Tibial artery (tissue), 4 donors: ENCODE measurements at places on chromosomes 3 and 15.

DNA sequence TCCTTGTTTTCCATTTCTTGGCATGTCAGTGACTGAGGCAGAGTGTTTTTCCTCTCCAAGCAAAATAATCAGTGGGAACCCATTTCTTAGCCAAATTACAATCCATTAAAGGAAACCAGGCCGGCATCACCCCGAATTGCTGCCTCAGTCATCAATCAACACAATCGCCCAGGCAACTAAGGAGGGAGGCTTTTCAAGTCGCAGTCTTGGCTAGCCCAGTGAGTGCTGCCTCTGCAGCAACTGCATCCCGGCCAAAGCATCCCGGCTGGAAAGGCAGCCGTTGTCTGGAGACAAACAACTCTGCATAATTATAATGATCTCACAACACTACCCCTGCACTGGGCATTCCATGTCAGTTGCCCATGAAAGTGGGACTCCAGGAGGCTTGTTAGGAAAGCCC lies 213.5 kb upstream of the PRICKLE2 start:
- no peak for DNase-seq

GRCh38 chr3:156728267-156728985 lies 54.0 kb downstream of the TIPARP start:
- no peak for DNase-seq

DNA sequence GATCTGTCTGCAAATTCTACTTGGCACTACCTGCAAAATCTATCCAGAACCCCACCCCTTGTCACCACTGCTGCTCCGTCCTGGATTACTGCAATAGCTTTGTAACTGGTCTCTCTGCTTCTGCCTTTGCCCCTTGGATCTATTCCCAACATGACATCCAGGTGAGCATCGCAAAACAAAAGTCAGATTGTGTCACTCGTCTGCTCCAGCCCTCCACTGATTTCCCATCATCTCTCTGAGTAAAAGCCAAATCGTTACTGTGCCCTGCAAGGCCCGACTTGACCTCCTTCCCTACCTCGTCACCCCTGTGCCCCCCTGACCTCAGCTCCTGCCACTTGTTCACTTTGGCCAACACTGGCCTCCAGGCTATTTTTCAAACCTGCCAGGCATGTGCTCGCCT lies 9.4 kb downstream of the SPTBN5 start:
- DNase-seq: no peak

DNA sequence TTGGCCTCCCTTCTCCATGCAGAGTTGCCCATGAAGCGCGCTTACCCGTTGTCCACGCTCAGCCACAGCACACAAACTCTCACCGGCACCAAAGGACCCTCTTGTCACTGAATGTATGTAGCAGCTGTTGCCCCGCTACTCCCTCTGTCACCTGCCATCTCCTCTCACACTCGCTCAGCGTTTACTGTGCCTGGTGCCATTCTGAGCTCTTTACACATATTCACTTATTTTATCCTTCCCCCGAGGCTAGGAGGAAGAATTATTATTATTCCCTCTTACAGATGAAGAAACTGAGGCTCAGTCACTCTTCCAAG lies 41.7 kb upstream of the PRR23E start:
- no peak for DNase-seq
